ENCODE measurements at places on chromosomes 2 and 18.

DNA sequence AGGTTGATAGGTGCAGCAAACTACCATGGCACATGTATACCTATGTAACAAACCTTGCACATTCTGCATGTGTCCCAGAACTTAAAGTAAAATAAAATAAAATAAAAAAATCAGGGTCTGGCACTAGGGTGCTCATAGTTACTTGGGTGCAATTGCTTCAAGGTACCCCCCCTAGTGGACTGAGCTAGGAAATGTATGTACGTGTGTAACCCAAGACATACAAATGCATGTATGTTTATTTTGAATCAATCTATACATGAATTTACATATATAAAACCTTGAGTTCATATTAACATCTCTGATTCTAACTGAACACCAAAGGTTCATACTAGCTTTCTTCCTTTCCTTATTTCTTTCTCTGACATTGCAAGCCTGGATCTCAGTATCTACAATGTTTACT is 51.5 kb downstream of the USP37 start:
- no peak for DNase-seq

GRCh38 chr2:174634130-174635014 is 36.8 kb upstream of the WIPF1 start:
- no peak for DNase-seq

GRCh38 chr2:96089356-96090195 is 26.8 kb downstream of the ADRA2B start:
- DNase-seq: no peak

GRCh38 chr18:57890266-57890665 is 87.2 kb upstream of the ATP8B1 start:
- DNase-seq: no peak

DNA sequence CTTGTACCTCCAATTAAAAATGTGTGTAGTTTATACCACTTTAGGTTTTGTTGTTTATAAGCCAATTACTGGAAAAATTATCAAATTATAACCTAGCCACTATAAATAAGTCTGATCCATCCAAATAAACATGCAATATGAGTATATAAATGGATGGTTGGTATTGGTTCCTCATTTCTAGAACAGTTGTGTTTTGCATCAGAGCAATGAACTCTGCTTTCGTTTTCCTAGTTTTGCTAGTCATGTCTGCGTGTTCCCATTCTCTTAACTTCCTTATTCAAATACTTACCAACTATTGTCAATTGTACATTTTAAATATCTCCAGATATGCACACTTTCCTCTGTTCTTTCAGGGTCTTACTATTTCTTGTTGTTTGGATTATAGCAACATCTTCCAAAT is 641.7 kb downstream of the NR4A2 start:
- no peak for DNase-seq

DNA sequence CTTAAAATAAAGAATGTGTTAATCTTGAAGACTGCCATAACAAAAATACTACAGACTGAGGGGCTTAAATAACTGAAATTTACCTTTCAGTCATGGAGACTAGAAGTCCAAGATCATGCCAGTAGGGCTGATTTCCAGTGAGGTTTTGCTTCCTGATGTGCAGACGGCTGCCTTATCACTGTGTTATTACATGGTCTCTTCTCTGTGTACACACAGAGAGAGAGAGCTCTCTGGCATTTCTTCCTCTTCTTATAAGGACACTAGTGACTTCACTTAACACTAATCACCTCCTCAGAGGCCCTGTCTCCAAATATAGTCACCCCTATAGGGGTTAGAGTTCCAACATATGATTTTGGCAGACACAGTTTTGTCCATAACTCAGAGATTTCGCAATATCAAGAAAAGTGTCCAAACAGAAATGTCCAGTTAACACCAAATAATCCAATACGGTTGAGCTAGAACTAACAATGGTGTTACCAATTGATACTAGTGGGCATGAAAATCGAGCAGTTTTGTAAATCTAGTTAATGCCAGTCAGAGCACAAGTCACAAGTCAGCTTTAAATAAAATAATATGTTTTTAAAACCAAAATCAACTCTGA is 399.8 kb downstream of the ADCYAP1 start:
- no peak for DNase-seq

GRCh38 chr18:64710105-64710861 is 561.4 kb upstream of the LINC00305 start:
- no peak for DNase-seq

- DNase-seq: no peak
Observed at GRCh38 chr2:221448057-221448843, 123.9 kb downstream of the EPHA4 start.

GRCh38 chr18:62715759-62716615 is 646 bp downstream of the PHLPP1 start:
- no peak for DNase-seq

- DNase-seq: no peak
Observed at GRCh38 chr18:79782566-79783308, 15.0 kb upstream of the KCNG2 start.

GRCh38 chr2:86062043-86062442 is 43.6 kb downstream of the POLR1A start:
- no peak for DNase-seq

DNA sequence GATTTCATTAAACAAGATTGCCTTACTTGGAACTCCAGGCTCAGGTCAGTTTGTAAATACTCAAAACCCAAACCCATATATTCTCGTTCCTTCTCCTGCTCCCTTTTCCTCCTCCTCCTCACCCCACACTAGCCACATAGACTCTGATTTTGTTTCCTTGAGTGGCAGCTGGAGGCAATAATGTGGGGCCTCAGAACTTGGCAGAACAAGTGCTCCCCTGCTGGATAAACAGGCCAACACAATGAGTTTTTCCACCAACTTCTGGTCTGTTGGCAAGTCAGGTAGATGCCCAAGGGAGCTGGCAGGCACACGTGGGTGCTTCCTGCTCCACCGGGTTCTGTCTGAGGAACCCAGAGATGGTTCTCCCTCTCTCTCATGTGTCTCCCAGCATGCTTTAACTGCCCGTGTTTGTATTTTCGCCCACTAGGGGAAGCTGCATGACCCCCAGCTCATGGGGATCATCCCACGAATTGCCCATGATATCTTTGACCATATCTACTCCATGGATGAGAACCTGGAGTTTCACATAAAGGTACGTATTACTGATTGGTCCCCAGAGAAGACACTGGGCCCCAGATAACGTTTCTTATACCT is 61.9 kb downstream of the KIF5C start:
- no peak for DNase-seq

DNA sequence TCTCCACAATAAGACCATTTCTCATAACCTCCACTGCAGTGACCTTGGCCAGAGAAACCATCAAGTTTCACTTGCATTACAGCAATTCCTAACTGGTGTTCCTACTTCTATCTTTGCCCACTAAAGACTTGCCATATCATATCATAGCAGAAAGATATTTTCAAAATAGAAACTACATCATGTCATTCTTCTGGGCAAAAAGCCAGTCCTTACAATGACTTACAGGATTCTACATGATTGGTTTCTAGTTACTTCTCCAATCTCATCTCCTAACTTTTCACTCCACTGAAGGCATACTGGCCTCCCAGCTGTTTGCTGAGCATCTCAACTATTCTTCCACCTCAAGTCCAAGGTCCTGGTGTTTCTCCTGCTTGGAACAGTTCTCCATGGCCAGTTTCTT is 151.4 kb downstream of the HNMT start:
- DNase-seq: no peak

GRCh38 chr2:50723286-50723938 is 308.5 kb downstream of the NRXN1 start:
- DNase-seq: no peak

DNA sequence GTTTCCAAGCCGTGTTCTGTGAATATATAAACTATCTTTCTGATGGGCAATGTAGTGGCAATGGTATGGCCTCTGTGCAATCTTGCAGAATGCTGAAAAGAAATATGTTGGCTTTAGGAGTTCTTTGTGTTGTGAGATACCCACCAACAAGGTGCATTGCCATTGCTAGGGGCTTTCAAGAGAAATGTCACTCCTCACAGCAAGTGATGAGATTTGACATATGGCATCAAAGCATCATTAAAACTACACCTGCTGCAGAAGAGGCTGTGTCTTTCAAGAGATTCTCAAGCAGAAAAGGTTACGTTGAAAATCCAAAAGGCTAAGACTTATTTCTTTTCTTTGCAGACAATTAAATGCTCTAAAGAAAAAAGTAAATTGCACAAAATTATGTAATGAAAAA is 1110.8 kb downstream of the CBLN2 start:
- DNase-seq: no peak

GRCh38 chr2:71548646-71549425 is 95.5 kb downstream of the DYSF start:
- DNase-seq: peak; percentile 62

DNA sequence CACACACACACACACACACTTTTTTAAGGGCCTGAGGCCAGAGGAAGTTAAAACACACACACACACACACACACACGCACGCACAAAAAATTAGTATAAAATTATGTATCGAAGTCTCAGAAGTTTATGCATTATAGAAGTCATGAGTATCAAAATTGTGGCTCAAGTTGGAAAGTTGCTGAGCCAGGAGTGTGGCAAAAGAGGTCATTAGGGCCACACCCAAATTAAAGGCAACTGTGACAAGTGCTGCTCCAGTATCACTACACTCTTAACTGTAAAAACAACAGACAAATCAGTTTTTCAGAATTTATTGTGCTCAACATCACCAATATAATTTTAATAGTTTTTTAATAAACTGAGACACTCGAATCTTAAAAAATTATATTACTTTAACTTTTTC is 36.9 kb downstream of the YWHAQ start:
- no peak for DNase-seq

DNA sequence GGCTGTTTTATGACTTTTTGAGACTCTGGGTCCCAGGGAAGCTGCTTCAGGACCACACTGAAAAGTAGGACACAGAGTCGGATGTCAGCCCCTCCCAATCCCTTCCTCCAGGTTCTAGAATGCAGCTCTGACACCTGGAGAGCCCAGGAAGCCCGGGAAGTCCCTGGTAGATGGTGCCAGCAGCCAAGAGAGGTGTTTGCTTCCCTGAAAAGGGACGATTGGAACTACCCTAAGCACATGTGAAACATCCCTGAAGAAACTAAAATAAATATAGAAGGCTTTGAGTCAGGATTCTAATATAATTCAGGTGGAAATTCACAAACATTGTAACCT is 163.2 kb upstream of the CYRIA start:
- DNase-seq: no peak
